ENCODE measurements at places on chromosomes 3 and 15.

- no peak for DNase-seq
These were observed 11.7 kb upstream of the MRPS22 start for GRCh38 chr3:139332092-139332491.

- no peak for DNase-seq
These were observed 37.5 kb downstream of the RYK start for GRCh38 chr3:134212967-134213665.

DNA sequence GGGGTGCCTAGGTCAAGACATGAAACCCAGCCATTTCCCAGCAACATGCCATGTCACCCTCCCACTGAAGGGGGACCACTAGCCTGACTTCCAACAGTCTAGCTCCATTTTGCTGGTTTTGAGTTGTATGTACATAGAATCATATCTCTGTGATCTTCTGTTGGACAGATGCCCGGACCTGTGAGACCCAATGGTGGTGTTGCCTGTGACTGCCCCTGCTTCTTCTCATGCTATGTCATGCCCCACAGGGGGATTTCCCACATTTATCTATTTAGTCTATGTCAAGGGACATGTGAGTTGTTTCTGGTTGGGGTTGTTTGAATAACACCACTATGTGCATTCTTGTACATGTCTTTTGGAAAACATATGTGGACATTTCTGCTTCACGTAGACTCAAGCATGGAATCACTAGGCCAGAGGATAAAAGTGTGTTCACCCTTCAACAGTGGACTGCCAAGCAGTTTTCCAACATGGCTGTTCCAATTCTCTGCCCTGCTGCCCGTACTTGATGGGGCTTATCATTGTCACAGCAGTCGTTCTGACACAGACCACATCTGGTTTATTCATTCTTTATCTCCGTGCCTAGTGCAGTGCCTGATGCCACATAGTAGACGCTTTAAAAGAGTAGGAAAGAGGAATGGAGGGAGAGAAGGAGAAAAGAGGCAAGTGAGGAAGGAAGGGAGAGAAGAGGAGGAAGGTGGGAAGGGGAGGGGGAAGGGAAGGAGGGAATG lies 114.4 kb downstream of the TPRA1 start:
- DNase-seq, result no peak

GRCh38 chr3:4889896-4890295 lies 89.3 kb upstream of the BHLHE40 start:
- no peak for DNase-seq

DNA sequence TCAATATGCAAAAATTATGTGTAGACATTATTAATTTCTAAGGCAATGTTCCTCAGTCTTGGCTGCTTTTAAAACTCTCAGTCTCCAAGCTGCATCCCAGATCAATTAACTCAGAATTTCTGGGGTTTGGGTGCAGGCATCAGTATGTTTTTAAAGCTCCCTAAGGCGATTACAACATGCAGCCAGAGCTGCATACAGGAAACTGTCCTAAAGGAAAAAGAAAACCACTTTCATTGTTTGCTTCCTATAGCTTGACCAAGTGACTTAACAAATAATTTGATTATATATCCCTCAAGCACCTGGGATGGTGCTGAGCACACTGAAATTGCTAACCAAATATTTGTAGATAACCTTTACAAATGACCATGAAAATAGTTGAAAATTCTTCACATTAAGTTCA lies 194.7 kb downstream of the DTWD1 start:
- no peak for DNase-seq

GRCh38 chr3:156725682-156726081 lies 51.3 kb downstream of the TIPARP start:
- DNase-seq, result no peak

Measured in cortex of kidney (tissue), 1 donor.